IMR-90 (cell line): ENCODE measurements at places on chromosomes 6 and 20. TPM values are rescaled to one million over a fixed set of nuclear protein-coding genes. Genes with fewer than 3 reads are reported as not detected.

DNA sequence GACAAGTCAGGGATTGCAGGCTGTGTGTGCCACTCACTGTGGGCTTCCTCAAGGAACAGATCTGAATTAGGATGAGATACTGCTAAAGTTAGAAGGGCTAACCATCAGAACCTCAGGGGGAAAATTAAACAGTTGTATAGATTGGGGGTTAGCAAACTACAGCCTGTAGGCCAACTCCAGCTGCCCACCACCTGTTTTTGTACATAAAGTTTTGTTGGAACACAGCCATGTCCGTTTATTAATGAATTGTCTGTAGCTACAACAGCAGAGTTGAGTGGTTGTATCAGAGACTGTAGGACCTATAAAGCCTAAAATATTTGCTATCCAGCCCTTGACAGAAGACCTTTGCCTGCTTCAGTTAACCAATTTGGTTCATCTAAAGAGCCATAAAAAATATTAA is 127.2 kb upstream of the ECI2 start:
- no peak for DNase-seq

DNA sequence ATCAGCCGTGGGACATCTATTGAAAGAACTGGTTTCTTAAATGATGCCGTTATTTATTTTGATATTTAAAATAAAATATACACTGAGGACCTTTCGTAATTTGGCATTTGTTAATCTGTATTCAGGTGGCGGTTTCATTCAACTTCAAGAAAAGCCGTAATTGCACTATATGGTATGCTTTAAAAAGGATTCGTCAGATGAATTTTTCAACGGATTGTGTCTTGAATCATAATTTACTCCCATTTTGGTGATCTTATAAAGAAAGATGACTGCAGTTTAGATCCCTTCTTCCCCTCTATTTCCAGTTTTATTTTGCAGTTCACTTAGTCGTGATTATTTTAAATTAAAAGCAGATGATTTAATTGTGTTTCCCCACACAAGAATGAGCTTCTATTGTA is 761 bp downstream of the KLHL32 start:
- no peak for DNase-seq

The TRIM31 gene
- not detected in 2 replicates for total RNA-seq

DNA sequence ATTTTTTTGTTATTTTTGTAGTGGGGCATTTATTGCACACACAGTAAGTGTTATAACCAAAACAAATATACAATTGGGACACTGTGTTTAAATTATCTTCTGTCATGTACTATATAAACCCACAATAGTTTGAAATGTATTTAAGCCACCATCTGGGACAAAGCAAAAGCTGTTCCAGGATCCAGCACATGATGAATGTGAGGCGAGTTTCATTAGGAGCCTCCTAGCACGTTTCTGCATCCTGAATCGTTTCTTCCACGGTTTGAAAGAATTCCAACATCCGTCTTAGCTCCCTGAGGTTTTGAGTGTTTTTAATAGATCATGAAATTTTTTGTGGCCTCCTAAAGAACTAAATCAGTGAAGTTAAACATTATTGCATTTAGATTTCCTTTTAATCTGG is 65.8 kb downstream of the EYA4 start:
- DNase-seq, result no peak

DNA sequence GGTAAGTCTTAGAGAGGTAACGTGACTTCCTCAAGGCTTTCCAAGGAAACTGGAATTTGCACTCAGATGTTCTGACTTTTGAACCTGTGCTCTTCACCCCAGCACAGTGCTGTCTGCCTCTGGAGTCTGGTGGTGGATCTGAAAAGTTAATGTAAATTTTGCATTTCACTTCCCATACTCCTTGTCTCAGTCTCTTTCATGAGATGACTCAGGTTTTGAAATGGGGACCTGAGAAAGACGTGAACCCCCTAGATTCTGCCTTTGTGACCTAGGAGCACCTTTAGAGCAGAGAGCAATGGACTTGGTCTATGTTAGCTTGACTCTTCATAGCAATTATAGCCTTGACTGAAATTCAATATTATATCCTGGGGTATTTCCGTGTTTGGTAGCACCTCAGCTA is 223.0 kb downstream of the QKI start:
- DNase-seq, result no peak

The TSBP1 gene
- total RNA-seq, result not detected in 2 replicates

The CST5 gene
- not detected in 2 replicates for total RNA-seq

DNA sequence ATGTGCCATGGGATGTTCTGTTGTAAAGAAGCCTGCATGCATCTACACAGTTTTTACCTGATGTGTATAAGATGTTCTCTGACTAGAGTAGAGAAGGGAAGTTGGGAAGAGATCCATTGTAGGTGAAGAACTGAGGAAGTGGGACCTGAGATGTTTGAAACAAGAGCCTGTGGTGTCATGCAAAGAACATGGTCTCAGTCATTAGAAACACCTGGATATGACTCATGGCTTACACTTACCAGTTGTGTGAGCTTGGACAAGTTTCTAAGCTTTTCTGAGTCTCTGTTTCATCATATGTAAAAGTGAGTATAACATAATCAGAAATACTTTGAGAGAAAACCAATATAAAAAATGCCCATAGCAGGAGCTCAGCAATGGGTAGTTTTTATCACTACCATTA is 51.9 kb upstream of the SEC63 start:
- DNase-seq, result no peak
